NCI-H1930 (cell line): ENCODE measurements at places on chromosomes 7 and 10.

DNA sequence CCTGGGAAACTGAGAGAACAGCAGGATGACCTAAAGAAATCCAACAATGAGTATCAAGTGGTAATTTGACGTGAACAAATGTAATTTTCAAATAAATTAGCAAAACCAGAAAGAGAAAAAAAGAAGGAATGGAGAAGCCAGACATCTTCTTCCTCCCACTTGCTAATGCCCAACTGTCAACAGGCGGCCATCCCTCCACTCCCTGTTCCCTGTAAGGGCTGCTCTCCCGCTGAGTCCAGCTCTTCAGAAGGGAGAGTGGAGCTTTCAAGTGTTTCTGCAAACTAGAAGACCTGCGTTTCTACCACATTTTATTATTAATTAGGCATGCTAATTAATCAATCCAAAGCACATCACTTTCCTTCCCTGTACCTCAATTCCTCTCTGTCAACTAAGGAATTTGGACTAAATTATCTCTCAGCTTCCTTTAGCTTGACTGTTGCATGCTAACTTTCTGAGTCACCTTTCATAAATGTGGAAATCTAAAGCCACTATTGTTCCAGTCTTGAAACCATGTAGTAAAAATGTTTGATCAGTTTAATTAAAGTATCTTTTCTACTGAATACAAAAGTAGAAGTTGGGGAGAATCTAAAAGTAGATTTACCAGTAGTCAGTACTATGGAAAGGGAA is 48.4 kb upstream of the CUL1 start:
- DNase-seq: no peak

DNA sequence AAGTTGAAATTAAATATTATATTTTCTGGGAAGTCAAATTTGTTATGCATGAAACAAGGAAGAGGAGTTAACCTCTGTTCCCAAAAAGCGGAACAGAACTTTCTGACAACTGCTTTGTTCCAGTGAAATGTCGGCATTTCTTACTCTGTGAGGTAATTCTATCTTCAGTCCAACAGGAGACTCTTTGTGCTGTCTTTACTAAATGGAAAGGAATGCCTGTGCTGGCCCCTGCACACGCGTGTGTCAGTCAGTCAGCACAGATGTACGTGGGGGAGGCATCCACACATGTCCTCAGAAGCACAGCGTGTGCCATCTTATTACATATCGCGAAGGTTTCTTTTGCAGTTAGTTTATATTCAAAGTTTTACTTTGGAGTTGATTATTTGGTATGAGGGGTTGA is 37.5 kb downstream of the NET1 start:
- no peak for DNase-seq

DNA sequence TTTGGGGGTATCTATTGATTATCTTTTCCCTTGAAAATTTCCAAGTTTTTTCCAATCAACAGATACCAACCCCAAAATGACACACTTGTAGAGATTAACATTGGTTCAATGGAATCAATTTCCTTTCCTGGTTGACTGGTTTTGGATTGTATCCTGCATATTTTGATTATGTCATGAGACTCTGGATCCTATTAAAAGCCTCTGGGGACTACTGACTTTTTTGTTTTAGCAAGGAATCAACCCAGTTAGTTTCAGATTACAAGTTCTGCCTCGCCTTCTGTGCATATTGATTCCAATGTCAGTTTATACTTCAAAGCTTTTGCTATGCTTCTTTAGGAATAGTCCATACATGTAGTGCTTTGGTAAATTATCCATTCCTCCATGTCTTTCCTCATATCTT is 29.2 kb downstream of the COPG2 start:
- DNase-seq: no peak

- DNase-seq: no peak
Measured at GRCh38 chr7:149714910-149715471, 58.4 kb downstream of the ZNF467 start.

DNA sequence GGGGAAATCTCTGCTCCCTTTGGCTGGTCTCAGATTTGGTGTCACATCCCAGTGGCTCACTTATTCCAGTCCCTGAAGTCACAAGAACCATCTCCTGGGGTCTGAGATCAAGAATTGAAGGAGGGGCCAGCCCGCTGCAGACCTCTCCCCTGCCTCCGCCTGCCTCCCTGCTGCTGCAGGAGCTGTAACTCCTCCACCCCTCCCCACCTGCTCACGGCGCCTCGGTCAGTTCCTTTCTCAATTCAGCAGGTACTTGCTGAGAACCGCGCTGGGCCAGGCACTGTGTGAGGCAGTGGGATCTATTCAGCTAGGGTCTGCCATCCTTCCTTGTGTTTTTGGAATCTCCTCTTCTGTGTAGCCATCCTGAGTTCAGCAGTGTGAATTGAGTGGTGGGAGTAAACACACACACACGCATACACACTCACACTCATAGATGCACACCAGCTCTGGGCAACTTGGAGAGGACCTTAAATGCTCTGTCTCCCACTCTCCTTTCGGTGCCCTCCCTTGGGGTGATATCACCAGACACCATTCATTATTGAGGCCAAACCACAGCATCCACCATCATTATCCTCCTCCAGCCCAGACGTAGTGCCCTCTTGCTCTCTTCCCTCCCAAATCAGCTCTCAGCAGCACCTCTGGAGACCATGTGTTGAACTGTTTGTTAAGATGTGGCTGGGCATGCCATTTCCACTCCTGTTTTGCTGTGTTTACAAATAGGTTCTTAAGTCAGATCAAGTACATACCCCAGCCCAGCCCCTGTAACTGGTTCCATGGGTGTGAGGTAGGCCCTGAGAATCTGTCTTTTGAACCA is 22.0 kb upstream of the ANKRD2 start:
- no peak for DNase-seq
